ENCODE measurements at places on chromosomes 1 and 21.

- DNase-seq, result no peak
These were observed 139.4 kb upstream of the CAMK1G start for GRCh38 chr1:209443975-209444651.

DNA sequence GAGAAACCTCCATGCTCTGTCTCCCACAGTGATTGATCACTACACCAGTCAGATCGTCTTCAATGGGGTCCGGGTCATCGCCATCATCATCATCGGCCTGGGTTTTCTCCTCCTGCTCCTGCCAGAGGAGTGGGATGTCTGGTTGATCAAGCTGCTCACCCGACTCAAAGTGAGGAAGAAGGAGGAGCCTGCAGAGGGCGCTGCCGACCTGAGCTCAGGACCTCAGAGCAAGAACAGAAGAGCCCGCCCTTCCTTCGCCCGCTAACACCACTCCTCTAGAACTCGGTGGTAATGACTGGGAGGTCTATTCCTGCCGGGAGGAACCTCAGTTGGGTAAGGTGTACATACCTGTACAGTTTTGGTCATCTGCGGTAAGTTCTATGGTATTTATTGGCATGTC lies 50.3 kb upstream of the COA6 start:
- DNase-seq, result no peak

DNA sequence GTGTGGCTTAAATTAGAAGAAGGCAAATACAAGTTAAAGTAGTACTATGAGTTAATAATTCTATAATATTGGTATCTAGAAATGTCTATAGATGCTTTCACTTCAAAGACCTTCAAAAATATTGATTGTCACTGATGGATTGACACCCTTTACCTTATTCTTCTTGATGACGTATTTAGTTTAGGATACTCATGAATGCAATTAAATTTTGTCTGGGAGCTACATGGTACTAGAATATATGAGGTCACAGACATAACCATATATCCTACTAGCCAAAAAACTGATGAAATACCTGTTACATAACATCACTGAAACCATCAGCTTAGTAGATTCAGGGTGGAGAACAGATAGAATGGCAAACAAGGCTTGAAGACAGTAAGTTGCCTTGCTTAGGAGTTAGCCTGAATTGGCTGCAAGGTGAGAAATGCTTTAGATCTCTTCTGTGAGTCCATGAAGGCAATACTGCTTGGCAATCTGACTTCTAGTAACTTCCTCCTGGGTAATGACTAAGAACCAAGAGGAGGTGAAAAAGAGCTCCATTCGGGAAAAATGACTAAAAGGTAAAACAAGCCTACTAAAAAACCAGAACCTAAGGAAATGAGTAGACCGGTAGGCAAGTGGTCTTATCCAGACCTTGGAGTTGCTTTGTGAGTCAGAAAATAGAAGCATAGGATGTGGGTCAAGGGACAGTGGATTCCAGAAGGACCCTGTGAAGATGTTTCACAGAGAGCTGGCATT lies 16.9 kb upstream of the ARHGAP29 start:
- DNase-seq, result peak; percentile 65

- DNase-seq, result no peak
These were observed 78.0 kb downstream of the SYT6 start for GRCh38 chr1:114075546-114076242.

GRCh38 chr1:98557895-98558294 lies 103.6 kb upstream of the SNX7 start:
- no peak for DNase-seq

- no peak for DNase-seq
These were observed 17.7 kb downstream of the PLCH2 start for GRCh38 chr1:2493691-2494322.

DNA sequence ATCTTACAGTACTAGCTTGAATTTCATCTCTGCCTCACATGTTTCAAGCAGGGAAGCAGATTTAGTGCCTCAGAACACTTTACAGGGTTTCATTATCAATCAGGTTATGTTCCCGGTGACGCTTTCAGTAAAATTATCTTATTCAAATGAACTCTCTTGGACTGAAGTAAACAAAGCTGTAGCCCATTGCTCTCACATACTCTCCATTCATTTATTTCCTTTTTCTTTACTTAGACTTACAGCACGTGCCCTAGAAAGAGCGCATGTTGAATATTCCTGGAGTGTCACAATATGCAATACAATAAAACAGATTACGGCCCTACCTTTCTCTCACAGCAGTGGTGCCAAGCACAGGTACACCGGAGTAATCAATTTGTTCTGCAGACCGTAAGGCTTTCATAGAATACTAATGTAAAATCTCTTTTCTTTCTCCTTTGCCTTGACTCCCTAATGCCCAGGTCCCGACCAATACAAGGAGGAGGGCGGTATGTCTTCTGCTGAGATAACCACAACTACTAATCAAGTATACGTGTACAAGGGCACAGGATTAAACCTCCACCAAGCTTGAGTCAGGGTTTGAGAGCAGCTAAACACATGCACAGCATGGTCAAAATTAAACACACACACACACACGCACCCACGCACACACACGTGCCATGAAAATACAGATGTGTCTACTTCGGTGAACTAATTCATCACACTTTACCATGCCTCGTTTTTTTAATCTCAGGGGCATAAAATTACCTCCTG lies 62.8 kb downstream of the NRIP1 start:
- DNase-seq, result no peak

- peak; percentile 60 for DNase-seq
These were observed 34.4 kb downstream of the FH start for GRCh38 chr1:241485145-241485544.

- no peak for DNase-seq
These were observed at the start of gene KRTAP22-1 for GRCh38 chr21:30600787-30601186. Gene KRTAP22-1 (plus strand): TSS chr21:30601087.

DNA sequence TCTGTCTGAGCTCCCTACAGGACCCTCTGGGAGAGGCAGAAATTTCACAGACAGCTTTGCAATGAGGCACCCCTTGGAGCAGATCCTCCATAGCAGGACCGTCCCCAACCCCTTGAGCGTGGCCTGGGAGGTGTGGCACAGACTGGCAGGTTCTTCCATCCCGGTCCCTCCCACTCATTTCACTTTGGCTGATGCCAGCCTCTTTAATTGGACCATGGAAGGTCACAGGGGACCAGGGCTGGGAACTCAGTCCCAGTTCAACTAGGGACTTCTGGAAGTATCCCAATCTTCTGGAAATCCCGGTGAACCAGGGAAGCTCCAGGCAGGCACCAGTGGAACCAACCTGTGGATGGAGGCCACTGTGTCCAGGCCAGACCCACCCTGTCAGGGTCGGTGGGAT lies 83.7 kb downstream of the SPSB1 start:
- DNase-seq, result no peak

GRCh38 chr1:31839662-31840343 lies 24.0 kb upstream of the SPOCD1 start:
- no peak for DNase-seq

DNA sequence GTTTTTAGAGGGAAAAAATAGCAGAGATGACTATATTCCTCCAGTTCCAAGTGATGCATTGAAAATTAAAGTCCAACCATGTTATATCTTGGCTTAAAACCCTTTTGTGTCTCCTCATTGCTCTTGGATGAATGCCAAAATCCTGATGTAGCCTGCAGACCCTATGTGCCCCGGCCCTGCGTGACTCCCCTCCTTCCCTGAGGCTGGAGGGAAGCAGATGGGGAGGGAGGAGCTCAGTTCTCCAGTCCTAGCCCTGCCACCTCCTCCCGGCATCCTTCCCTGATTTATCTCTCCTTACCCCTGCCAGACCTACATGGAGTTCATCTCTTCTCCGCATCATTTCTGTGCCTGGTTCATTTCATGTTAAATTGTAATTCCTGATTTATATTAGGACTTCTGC lies 397.4 kb downstream of the PTPRU start:
- DNase-seq, result no peak

DNA sequence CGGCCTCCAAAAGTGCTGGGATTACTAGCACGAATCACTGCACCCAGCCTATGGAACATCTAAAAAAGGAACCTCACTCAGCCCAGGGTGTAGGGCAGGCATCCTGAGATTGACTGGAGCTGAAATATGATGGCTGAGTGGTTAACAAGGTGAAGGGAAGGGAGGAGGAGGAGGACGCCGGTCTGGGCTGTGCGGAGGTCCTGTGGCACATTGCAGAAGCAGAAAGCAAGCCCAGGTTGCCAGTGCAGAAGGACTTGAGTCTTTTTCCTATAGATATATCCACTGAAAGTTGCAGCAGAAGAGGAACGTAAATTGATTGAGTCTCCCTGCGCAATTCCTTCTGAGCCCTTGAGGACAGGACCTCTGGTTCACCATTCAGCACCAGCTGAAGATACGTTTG lies 1.5 kb upstream of the KIF17 start:
- no peak for DNase-seq

DNA sequence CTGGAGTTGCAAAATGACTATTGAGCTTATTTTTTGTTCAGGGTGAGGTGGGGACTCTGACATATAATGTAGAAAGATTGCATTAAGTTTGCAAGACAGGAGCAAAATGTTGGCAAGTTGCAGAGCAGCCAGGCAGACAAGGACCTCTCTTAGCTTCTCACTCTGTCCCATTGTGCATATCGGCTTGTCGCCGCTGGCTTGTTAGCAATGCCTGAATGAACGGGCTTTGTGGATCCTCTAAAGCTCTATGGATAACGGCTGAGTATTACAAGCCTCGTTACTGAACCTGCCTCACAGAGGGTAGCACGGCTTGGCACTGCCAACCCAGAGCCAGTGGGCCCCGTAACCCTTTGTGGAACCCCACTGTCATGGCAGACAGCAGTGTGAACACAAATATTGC lies 68.4 kb downstream of the TNR start:
- no peak for DNase-seq

GRCh38 chr1:226390681-226391080 lies 17.2 kb downstream of the PARP1 start:
- DNase-seq, result no peak

GRCh38 chr1:203031467-203031866 lies 5.2 kb downstream of the PPFIA4 start:
- DNase-seq, result no peak

DNA sequence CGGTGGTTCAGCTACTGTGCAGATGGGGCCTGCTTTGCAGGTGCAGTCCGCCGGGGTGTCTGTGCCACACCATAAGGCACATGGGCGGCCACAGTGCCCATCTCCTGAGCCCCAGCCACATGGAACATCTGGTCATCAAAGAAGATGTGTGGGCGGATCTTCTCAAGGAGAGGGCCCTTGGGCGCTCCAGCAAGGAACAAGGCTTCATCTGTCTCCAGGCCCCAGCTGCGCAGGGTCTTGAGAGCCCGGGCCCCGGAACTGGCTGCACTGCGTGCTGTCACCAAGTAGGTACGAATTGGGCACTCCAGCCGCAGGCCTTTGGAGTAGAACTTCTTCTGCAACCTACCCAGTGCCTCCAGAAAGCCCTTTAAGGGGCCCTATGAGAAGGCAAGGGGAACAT lies 12.8 kb downstream of the NT5C1A start:
- DNase-seq, result no peak

DNA sequence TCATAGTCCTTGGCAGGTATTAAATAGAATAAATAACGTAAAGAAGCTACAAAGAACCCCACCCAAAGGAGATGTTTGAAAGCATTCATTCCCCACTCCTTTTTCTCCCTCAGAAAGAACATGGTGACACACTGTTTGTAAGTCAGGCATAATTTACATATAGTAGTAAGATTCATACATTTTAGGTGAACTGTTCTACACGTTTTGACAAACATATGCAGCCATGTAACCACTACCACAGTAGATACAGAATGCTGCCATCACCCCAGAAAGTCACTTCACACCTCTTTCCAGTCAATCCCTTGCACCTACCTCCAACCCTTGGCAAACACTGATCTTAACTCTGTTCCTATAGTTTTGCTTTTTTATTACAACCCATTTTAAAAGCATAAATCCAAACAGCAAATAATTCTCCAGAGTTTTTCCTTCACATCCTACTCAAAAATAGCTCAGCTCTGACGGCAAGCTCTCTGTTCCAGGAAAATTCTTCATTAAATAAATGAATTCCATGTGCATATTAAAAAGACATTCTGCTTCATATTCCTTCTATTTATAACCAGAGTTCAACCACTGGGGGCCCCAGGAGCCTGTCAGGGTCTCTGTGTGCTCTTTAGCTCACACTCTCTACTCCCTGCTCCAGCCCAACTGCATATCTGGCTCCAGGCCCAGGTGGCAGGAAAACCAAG lies 258.8 kb downstream of the PLPP3 start:
- DNase-seq, result no peak

DNA sequence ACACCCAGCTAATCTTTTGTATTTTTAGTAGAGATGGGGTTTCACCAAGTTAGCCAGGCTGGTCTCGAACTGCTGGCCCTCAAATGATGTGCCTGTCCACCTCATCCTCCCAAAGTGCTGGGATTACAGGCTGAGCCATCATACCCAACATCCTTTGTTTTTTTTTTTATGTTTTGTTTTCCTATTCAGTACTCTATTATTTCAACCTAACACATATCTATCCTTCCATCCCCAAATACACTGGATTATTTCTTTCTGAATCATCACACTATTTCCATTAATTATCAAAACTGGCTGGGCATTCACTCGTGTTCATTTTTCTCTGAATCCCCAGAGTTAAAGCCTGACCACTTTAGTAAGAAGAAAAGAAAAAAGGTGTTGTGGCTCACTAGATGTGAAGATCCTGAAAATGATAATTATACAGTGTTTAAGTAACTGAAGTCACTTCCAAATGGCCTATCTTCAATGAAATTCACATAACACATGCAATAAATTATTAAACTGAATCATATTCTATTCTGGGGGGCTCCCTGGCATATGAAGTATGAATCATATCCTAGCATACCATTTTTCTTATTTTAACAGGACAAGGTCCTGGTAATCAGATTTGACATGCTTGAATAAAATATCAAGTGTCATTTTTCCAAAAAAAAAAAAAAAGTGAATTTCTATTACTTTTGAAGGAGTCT lies 1754.2 kb downstream of the BRINP3 start:
- DNase-seq, result no peak

DNA sequence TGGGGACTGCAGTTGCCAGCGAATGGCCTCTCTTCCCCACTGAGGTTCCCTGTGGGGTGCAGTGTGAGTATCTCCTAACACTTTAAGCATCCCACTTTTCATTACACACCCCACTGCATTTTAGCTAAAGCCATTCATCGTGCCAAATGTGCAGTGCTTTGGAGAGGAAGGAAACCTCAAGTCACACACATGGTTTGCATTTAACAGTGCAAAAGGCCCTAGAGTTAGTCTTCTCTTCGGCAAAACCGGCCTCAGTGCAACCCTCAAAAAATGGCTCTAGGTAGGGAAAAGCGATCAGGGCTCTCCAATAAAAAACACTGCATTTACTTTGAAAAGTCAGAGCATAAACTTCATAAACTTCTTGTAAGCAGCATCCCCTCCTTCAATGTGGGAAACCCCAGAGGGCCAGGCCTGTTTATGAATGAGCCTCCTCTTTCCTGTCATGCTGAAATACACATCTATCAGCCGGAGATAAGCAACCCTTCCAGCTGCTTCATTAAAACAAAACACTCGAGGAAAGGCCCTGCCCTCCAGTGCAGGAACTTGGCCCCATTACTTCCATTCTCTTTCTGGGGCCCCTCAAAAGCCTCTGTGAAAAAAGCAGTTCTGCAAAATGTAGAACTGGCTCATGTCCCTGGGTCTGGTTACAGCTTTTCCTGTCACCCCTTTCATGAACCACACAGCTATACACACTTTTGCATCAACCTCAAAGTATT lies 184.0 kb downstream of the CDC7 start:
- no peak for DNase-seq

Data from kidney tubule cell (primary cell).